ENCODE measurements at places on chromosomes 5 and 9.

GRCh38 chr5:30572279-30572678, 621.2 kb upstream of the CDH6 start:
- DNase-seq = no peak

DNA sequence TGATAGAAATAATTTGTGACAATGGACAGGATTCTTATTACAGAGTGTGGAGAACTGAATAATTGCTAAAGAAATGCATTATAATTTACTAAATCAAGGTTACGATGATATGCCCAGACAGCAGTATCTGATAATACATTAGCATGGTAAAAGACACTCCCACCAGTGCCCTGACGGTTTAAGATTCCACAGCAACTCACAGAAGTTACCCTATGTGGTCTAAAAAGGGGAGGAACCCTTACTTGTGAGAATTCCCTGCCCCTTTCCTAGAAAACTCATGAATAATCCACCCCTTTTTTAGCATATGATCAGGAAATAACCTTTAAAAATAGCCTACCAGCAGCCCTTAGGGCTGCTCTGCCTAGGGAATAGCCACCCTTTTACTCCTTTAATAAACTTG, 244.7 kb upstream of the SLC24A2 start:
- no peak for DNase-seq

GRCh38 chr9:114016101-114016500, 62.0 kb downstream of the AMBP start:
- no peak for DNase-seq

DNA sequence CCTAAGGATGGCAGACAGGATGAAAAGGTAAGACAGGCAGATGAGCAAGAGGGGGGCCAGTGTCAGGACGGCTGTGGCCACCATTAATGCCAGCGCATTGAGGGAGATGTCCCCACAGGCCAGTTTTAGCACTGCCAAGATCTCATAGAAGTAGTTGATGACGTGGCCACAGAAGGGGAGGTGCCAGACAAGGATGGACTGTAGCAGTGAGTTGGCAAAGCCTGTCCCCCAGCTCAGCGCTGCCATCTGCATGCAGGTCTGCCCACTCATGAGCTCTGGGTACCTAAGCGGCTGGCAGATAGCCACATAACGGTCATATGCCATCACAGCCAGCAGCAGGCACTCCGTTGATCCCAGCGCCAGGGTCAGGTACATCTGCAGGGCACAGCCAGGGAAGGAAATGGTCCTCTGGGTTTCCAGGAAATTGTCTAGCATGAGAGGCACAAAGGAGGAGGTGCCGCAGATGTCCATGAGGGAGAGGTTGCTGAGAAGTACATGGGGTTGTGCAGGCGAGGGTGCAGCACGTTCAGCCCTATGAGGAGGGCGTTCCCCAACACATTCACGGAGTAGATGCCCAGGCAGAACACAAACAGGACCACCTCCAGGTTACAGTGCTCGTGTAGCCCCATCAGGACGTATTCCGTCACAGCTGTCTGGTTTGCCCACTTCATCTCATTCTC, 10.8 kb downstream of the OR13J1 start:
- DNase-seq = no peak

DNA sequence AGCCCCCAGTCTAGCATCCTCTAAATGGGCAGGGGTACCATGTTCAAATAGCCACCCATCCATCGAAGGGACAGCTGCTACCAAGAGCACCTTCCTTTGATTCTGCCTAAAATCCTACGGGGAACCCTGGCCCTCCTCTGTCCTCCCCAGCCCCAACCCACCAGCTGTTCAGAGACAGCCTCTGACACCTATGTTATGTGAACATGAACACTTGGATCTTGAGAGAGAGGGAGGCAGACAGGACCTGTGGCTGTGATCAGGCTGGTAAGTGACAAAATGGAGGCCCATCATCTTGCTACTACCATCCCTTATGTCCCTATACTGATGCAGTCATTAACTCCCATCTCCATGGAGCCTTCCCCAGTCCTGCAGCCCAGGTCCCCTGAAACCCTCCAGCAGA, 8.2 kb downstream of the SLC23A1 start:
- no peak for DNase-seq

DNA sequence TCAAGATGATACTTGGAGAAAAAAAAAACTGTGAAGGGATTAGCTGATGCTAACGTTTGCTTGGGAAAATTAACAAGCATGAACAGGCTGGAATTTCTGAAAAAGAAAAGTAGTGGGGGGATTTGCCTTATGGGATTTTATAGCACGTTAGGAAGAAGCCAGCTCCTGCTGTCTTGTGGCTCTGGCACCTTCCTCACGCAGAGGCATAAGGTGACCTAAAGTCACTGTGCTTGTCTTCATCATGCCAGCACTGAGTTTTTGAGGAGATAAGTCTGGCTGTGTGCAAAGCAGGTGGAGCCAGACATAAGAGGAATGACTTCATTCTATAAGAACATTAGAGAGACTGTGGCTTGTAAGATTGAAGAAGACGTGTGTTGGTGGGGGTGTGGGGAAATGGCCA, 94.4 kb upstream of the MAP1B start:
- no peak for DNase-seq

DNA sequence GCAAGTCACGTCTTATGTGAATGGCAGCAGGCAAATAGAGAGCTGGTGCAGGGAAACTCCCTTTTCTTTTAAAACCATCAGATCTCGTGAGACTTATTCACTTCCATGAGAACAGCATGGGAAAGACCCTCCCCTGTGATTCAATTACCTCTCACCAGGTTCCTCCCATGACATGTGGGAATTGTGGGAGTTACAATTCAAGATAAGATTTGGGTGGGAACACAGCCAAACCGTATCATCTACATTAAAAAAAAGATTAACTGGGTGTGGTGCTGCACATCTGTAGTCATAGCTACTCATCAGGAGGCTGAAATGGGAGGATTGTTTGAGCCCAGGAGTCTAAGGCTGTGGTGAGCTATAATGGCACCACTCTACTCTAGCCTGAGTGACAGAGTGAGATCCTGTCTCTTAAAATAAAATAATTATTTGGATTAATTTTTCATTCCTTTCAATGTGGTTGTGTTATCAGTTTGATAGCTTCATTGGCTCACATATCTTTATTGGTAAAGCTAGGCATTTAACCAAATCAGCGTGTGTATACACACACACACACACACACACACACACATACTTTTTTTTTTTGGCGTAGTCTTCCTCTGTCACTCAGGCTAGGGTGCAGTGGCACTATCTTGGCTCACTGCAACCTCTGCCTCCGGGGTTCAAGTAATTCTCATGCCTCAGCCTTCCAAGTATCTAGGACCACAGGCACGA, 21.8 kb downstream of the DENND4C start:
- DNase-seq = no peak
